ENCODE measurements at places on chromosomes 2 and 18.

- no peak for DNase-seq
Observed at GRCh38 chr2:40242315-40242714, 209.6 kb downstream of the SLC8A1 start.

GRCh38 chr18:62506495-62507143, 16.2 kb upstream of the ZCCHC2 start:
- DNase-seq = no peak

DNA sequence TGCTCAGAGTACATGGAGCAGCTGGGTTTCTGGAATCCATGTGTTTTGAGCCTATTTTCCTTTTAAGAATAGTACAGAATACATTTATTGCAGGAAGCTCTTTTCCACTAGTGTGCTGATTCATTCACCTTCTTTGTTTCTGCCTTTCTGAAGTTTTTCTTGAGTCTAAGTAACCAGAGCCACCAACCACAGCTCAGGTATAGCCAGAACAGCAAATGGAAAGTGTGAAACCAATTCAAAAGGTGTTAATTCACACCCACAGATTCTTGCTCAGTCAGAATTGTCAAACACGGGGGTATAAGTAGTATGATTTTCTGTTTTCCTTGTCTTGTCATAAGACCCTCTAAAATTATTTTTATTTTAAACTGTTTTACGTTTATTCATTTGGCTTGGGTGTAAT, 75.9 kb upstream of the DYNAP start:
- no peak for DNase-seq

DNA sequence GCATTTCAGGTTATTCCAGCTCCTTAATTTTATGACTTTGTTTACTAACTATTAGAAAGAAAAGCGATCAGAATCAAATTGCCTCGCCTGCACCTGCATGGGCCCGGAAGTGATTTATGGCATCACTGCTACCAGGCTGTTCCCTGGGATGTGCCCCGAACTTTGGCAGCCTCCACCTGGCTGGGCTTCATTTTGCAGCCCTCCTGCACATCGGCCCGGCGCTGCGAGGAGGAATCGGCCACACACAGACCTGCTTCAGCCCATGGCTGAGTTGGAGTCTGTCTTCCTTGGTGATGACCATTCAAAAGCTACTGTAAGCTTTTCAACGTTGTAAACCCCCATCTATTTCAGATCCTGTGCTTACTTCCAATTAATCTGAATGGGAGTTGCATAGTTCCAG, 638.0 kb downstream of the RNF144A start:
- no peak for DNase-seq

- no peak for DNase-seq
Observed at GRCh38 chr2:206424134-206424533, 19.2 kb upstream of the ADAM23 start.

- DNase-seq = no peak
Observed at GRCh38 chr2:37219046-37219445, 12.3 kb downstream of the CEBPZ start.

GRCh38 chr2:235951982-235952381, 216.2 kb downstream of the GBX2 start:
- no peak for DNase-seq

GRCh38 chr18:7630731-7631442, 63.8 kb downstream of the PTPRM start:
- DNase-seq = no peak

GRCh38 chr18:61196750-61197149, 136.5 kb upstream of the CDH20 start:
- no peak for DNase-seq

GRCh38 chr18:56505971-56506370, 132.4 kb downstream of the TXNL1 start:
- no peak for DNase-seq

- DNase-seq = no peak
Observed at GRCh38 chr2:225353579-225354085, 45.9 kb upstream of the NYAP2 start.

GRCh38 chr18:2441544-2441943, 129.8 kb downstream of the METTL4 start:
- no peak for DNase-seq

GRCh38 chr2:131156452-131157149, 51.5 kb downstream of the PLEKHB2 start:
- no peak for DNase-seq

DNA sequence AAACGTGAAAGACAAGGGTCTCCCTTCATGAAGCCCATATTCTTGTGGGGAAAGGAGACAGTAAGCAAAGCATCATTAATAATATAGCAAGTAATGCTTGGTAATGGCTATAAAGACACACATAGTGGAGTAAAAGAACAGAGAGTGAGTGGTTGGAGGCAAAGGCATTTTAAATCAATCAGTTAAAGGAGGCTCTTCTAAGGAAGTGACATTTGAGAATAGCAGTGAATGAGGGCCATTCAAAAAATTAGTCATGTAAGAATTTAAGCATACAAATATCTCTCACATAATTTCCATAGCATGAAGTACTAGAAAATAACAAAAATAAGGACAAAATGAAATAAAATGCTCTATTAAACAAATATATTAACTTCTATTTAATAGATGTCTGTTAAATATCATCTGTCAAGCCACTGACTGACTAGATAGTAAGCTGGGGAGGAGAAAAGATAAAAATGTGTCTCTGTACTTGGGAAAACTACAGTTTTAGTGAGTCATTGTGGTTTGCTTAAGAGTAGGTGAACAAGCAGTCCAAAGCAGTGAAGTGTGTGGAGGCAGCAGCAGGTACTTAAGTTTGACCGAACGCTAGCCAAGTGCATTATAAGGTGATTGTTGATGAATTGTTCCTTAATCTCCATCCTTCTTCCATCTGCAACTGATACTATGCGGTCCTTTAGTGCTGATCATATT, 160.1 kb downstream of the PARD3B start:
- DNase-seq = no peak

GRCh38 chr18:75517286-75517685, 89.8 kb upstream of the SMIM21 start:
- no peak for DNase-seq

- DNase-seq = no peak
Observed at GRCh38 chr18:72742002-72742401, 125.8 kb downstream of the NETO1 start.

GRCh38 chr2:196322973-196323810, 151.8 kb upstream of the STK17B start:
- no peak for DNase-seq

DNA sequence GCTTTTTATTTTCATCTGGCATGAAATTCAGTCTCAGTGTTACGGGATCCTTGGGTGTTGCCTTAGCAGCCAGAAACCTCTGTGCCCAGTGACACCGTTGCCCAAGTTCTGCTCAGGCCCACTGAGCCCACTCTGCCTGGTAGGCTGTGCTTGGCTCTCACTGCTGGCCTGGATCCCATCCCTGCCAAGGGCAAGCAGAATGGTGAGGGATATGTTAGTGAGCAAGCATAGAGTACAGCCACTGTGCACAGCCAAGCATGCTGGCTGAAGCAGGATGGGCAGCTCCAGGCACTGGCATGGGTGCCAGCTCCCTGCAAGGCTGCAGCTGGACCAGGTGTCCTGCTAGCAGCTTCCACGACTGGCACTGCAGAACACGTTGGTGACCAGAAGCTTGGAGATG, 194.7 kb upstream of the TFPI start:
- no peak for DNase-seq

GRCh38 chr18:37124516-37124915, 295.6 kb downstream of the KIAA1328 start:
- DNase-seq = no peak

- no peak for DNase-seq
Observed at GRCh38 chr2:231527091-231527395, 3.2 kb downstream of the NMUR1 start.

DNA sequence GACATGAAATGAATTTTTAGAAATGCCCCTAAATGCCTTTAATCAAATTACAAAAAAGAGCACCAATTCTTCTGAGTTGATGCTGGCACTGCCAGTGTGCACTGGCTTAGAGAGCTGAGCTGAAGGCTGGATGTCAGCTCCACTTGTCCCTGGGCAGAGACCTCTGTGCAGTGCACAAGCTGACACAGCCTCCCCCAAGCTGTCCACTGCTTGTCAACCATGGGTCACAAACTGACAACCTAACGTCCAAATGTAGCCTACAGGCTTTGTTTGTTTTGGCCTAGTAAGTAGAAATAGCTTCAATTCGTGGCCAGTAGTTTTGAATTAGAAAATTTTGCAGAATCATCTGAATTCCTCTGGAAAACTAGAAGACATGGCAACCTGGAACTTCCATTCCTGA, 605.6 kb downstream of the DCC start:
- DNase-seq = no peak

DNA sequence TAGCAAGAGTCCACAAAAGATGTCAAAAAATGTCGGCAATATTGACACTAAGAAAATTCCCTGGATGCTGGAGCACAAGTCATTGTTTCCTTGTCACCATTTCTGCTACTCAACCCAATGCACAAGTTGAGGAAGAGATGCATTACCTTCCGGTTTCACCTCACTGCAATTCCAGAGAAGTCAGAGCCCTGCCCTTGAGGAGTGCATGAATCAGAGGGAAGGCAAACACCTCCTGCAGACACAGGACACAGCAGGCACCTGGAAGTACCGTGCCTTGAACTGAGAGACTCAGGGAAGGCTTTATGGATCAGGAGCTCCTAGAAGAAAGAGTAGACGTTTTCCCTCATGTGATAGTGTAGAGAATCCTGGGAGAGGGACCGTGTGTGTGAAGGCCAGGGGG, 62.7 kb upstream of the ARL4C start:
- no peak for DNase-seq

- DNase-seq = no peak
Observed at GRCh38 chr2:50851886-50852285, 180.0 kb downstream of the NRXN1 start.

DNA sequence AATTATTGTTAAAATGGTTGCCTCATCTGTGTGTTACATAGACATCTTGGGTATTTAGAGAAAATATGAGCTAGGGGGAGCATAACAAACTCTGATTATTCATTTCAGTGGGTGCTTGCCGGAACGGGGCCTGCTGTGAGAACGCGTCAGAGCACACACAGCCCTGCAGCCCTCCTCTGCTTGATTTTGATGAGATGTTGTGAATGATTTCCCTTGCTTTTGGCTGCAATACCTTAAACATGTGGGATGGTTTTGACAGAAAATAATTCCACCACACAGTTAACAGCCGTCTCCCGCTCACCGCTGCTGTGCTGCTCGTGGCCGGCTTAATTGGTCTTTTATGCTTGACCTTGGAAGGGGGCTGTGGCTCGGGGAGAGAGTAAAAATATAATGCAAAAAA, 49.9 kb upstream of the TXNDC2 start:
- DNase-seq = no peak

Data from stimulated activated CD8-positive, alpha-beta memory T cell treated with anti-CD3 and anti-CD28 coated beads, Interleukin-15, amount 100 ng/mL, for 48 hours (primary cell).